ENCODE measurements at places on chromosomes 5 and 9.

DNA sequence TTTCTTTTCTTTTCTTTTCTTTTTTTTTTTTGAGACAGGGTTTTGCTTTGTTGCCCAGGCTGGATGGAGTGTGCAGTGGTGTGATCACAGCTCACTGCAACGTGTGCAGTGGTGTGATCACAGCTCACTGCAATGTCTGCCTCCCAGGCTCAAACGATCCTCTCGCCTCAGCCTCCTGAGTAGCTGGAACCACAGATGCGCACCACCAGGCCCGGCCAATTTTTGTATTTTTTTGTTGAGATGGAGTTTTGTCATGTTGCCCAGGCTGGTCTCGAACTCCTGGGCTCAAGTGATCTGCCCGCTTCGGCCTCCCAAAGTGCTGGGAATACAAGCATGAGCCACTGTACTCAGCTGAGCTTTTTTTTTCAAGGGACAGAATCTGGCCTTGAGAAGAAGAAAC lies 36.8 kb upstream of the TJP2 start:
- no peak for DNase-seq

DNA sequence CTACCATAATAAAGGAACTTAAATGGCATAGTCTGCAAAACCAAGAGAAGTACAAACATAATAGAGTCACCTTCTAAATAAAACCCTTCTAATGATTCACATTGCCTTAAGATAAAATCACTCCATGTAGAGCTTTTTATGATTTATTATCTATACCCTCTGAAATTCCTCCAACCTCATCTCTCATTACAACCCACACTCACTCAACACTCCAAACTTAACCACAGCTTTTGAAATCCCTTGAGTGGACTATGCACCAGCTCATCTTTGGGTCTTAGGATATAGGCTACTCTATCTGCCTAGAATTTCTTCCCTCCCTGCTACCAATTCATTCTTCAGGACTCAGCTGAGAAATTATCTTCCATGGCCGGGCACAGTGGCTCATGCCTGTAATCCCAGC lies 122.5 kb downstream of the CETN3 start:
- DNase-seq: no peak

DNA sequence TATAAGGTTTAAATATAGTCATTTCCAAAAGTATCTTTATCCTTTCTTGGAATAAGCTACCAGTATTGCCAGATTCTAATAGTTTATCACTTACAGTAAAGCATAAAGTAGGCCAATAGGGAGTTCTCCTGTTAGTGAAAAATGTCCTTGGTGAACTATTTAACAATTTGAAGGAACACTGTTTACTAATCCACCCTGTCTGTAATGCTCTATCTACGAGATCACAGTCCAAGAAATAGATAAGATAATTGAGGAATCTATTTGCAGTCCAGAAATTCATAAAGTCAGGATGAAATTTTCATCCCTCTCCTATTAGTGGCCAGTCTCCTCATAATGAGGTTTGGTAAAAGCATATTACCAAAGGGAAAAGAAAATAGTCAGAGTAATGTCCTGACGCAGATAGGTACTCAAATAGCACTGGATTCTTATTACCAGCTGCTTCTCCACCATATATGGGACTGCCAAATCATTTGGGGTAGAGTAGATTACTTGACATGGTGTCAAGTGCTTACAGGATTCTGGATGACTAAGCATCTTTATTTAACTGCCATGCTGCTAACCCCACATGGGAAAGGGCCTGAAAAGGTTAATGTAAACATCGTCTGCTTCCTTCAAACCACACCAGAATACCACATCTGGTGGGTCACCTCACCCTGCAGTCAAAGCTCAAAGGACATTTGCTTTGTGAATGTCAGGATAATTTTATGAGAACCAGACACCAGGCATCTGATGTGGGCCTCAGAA lies 808.1 kb downstream of the EFNA5 start:
- DNase-seq: no peak

DNA sequence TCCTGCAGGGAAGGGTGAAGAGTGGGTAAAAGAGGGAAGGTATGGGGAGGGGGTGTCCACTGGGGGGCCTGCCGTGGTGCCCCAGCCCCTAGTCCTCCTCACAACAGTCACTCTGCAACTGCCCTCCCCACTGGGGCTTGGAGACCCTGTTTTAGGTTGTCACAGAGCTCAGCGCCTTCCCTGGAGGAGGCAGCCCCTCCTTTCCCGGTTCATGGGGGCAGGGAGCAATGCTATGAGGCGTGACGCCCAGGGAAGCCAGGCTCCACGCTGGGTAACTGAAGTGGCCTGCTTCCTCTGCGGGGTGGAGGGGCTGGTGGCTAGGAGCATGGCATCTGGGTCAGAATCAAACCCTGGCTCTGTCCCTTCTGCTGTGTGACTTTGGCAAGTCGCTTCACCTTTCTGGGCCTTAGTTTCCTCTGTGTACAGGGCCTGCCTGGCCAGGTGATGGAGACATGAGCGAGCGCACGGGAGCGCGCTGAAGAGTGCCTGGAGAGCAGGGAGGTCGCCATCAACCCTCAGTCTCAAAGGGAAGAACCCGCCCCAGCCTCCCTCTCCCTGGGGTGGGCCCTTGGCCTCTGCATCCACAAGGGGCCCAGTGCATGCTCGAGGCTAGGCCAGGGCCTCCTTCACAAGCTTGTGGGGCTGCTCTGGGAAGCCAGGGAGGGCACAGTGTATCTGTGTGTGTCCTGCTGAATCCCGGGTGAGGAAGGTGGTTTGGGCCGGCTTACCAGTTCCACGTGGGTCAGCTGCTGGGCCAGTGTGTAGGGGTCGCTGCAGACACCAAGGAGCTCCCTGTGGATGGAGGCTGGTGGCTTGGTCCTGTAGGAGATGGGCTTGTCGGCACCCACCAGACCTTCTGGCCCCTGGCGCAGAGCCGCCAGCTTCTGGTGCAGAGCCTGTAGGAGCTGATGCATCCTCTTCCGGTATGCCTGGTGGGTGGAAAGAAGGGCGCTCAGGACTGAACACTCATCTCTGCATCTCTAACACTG lies 56.4 kb upstream of the RNF130 start:
- DNase-seq: no peak

DNA sequence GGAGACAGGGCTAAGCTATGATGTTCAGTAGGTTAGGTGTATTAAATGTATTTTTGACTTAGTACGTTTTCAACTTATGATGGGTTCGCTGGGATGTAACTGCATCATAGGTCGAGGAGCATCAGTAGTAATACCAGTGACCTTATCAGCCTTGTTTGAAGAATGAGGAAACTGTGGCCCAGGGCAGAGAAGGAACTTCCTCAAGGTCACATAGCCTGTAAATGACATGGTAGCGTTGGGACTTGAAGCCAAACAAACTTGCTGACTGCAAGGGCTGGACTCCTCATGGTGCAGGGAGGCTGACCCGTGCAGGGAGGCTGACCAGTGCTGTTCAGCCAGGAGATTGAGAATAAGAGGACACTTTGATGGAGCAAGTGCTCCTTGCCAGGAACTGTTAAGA lies 21.3 kb upstream of the PTPN3 start:
- no peak for DNase-seq

DNA sequence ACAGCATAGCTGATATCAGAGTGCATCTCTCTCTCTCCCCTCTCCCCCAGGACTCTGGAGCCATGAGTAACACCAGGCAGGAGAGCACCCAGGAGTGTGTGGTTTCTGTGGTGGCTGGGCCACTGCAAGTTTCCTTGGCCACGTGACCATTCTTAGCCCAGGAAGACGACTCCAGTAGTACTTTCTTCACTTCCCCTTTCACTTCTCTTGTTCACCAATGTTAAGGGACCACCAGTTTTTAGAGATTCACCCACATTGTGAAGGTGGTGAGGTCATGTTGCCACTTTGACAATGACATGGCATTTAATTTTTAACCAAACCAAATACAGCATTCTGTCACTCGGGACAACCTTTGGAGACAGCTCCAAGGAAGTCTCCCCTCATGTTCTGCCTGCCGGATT lies 17.9 kb upstream of the DAPK1 start:
- DNase-seq: no peak

DNA sequence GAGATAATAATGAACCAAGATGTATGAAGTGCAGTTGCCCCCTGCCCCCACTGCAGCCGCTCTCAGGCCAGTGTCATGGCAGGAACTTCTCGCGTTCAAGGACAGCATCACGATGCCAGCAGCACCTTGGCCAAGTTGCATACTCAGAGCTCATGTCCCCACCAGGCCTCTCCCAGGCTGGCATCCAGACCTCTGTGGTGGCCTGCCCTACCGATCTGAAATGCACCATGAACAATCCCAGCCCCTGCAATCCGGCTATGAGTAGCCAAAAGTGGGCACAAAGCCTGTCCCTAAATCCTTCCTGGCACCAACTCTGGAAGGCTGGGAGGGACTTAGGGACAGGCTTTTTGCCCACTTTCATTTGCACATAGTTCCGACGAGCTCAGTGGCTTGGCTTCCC lies 140.9 kb downstream of the PAX5 start:
- DNase-seq: no peak

GRCh38 chr9:15306068-15306756 lies 804 bp downstream of the TTC39B start:
- DNase-seq: peak; percentile 73

GRCh38 chr9:134390947-134391318 lies 64.7 kb downstream of the RXRA start:
- DNase-seq: no peak

DNA sequence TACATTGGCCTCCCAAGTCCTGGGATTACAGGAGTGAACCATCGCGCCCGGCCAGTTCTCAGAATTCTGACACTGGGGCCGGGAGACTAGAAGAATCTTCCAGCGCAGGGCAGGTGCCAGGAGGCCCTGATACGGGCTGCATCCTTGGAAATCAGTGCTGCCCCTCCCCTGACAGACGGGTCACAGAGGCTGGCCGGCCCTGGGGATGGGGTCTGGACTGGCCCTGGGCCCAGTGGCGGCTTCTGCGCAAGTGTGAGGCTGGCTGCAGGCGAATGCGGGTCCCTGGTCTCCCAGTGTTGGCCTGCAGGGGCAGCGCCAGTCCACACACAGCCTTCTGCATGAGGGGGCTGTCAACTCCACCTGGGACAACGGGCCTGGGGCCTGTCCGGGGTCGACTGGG lies 831 bp upstream of the TBC1D9B start:
- DNase-seq: peak; percentile 84

- no peak for DNase-seq
These were observed 28.0 kb upstream of the TXN start for GRCh38 chr9:110284211-110284844.

- peak; percentile 92 for DNase-seq
These were observed 725 bp downstream of the NDUFB6 start for GRCh38 chr9:32571969-32572899.

DNA sequence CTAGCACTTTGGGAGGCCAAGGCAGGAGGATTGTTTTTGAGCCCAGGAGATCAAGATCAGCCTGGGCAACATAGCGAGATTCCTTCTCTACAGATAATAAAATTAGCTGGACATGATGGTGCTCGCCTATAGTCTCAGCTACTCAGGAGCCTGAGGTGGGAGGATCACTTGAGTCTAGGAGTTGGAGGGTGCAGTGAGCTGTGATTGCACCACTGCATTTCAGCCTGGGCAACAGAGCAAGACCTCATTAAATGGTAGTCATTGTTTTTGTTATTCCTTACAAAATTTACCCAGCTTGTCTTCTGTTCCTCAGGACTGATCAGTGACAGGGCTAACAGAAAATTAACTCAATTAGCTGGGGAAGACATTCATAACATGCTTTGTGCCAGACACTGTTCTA lies 104.5 kb downstream of the NDFIP1 start:
- no peak for DNase-seq

GRCh38 chr5:7869474-7870136 lies 657 bp downstream of the MTRR start:
- peak; percentile 19 for DNase-seq

DNA sequence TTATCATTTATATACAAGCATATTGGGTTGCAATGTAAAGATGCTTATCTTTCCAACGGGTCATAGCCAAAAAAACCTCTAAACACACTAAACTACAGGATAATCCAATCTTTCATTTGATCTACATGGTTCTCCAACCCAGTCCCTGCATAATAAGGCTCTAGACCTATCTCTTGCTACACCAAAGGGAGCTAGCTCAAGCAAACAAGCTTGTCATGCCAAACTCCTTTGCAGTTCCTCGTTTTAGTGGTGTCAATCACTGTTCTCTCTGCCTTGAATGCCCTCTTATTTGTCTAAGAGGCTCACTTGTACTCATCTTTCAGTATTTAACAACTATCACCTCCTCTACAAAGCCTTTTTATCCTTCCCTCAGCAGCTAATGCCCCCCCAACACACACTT lies 5.6 kb downstream of the HOMER1 start:
- DNase-seq: no peak

DNA sequence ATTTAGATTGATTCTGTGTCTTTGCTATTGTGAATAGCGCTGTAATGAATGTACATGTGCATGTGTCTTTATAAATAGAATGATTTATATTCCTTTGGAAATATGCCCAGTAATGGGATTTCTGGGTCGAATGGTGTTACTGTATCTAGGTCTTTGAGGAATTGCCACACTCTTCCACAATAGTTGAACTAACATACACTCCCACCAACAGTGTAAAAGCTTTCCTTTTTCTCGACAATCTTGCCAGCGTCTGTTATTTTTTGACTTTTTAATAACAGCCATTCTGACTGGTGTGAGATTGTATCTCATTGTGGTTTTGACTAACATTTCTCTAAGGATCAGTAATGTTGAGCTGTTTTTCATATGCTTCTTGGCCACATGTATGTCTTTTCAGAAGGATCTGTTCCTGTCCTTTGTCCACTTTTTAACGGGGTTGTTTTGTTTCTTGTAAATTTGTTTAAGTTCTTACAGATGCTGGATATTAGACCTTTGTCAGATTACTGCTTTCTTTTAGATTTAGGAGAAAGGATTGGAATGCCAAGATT lies 125.0 kb upstream of the NR5A1 start:
- no peak for DNase-seq

All from GM23338 (cell line).